ENCODE measurements at places on chromosomes 16 and 17. TPM values are rescaled to one million over a fixed set of nuclear protein-coding genes. Genes with fewer than 3 reads are reported as not detected.

The TMEM235 gene
- not detected for total RNA-seq

The HLF gene
- total RNA-seq: 3.3 TPM

DNA sequence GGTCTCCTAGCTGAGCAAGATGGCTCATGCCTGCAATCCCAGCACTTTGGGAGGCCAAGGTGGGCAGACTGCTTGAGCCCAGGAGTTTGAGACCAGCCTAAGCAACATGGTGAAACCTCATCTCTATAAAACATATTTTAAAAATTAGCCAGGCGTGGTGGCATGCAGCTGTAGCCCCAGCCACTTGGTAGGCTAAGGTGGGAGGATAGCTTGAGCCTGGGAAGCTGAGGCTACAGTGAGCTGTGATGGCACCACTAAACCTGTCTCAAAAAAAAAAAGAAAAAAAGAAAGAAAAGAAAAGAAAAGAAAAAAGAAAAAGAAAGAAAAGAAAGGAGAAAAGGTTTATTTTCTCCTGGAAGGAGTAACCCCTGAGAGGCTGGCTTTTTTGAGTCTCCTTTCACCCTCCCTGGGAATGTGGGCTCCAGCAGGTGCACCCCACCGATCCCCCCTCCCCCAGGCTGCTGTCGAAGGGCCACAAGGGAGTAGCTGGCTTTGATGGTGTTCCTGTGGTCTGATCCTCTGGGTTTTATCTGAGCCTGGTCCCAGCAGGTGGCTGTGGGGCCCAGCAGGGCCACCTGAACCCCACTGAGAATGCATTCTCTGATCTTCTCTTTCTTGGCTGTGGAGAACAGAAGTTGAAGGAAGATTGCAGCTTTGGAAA is 29.9 kb upstream of the TNRC6C start:
- no peak overlapping the region for H3K4me3 ChIP-seq
- peaks cover 9% of the 10 kb centered on the region for H3K4me1 ChIP-seq
- H3K27me3 ChIP-seq: peaks cover 14% of the 10 kb centered on the region
- no peaks in the 10 kb centered on the region for H3K36me3 ChIP-seq
- H3K27ac ChIP-seq: no peak overlapping the region

GRCh38 chr17:10556301-10557005 is 7.0 kb upstream of the MYH2 start:
- H3K27me3 ChIP-seq: no peaks in the 10 kb centered on the region
- no peak overlapping the region for H3K27ac ChIP-seq
- no peaks in the 10 kb centered on the region for H3K36me3 ChIP-seq

- H3K4me3 ChIP-seq: no peak overlapping the region
- peaks cover 28% of the 10 kb centered on the region for H3K4me1 ChIP-seq
- peaks cover 29% of the 10 kb centered on the region for H3K27me3 ChIP-seq
- no peak overlapping the region for H3K27ac ChIP-seq
- H3K36me3 ChIP-seq: no peaks in the 10 kb centered on the region
- DNase-seq: no peak
These were observed 261.6 kb upstream of the TNRC6C start for GRCh38 chr17:77696721-77697460.

DNA sequence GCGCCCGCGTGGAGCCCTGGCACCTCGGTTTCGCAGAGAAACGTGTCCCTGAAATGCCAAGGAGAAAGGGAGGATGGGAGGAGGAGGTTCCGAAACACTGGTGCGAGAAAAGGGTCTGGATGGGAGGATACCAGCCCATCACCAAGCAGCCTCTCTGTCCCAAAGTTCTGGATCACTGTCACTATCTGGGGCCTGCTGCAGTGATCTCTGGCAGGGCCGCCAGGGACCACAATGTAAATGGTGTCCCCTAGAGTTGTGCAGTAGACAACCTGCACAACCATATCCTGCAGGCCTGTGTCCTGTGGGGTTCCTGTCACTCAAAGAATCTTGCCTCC is 229.3 kb downstream of the C16orf78 start:
- peaks cover 3% of the 10 kb centered on the region for H3K27me3 ChIP-seq
- no peak overlapping the region for H3K4me3 ChIP-seq
- no peaks in the 10 kb centered on the region for H3K36me3 ChIP-seq
- no peaks in the 10 kb centered on the region for H3K4me1 ChIP-seq
- no peak for DNase-seq

GRCh38 chr17:42107597-42108576 is 4.6 kb downstream of the DHX58 start:
- peaks cover 62% of the 10 kb centered on the region for H3K36me3 ChIP-seq
- H3K4me1 ChIP-seq: peaks cover 49% of the 10 kb centered on the region

DNA sequence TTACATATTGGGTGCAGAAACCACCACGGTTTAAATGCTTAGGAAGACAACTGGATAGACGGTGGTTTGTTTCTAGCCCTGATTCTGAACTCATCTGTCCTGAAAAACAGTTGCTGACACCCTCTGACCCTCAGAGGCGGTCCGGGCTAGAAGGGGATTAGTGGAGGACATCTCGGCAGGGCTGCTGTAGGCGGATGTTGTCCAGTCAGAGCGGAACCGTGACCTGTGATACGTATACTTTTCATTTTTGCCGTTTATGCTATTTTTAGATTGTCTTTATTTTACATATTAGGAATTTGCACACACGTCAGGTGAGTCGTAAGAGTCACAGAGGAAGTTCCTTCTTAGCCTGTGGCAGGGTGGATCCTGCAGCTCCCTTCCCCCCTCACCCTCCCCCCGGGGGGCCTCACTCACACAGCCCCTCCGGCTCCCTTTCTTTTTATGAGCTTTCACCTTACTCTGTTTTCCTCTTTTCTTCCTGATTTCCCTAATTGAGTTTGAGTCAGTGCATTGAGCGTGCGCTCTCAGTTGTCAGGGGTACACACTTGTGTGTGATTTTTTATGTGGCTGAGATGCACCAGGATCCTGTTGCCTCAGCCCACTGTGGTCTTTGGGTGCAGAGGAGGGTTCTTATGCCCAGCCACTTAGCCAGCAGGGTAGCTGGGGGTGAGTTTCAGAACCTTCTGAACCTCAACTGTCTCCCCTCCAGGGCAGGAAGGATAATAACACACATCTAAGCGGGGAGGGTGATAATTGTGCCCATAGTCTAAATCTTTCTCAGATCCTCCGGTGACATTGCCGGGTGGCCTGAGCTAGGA is 211.1 kb upstream of the CHMP6 start:
- peaks cover 83% of the 10 kb centered on the region for H3K4me1 ChIP-seq
- peaks cover 42% of the 10 kb centered on the region for H3K36me3 ChIP-seq
- no peaks in the 10 kb centered on the region for H3K27me3 ChIP-seq
- peak; percentile 75 for DNase-seq

DNA sequence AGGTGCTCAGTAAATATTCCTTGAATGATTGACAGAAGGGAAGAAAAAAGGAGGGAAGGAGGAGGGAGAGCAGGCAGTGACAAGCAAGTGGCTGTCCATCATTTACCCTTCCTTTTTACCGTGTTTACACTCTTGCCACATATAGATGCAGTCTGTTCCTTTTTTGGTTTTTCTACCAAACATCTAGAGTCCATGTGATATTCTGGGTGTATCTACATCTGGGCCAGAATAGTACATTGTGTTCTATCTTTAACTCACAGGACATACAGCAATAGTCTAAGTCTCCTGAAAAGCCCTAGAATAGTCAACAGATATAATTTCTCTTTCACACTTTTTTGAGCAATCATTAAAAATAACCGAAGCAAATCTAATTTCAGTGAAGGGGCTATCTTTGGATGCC is 33.5 kb downstream of the KCNJ2 start:
- H3K36me3 ChIP-seq: no peaks in the 10 kb centered on the region
- H3K4me3 ChIP-seq: no peak overlapping the region
- no peaks in the 10 kb centered on the region for H3K4me1 ChIP-seq
- no peak overlapping the region for H3K27ac ChIP-seq

- peaks cover 36% of the 10 kb centered on the region for H3K4me1 ChIP-seq
- no peak for DNase-seq
- peaks cover 16% of the 10 kb centered on the region for H3K36me3 ChIP-seq
- no peak overlapping the region for H3K27ac ChIP-seq
- H3K27me3 ChIP-seq: no peaks in the 10 kb centered on the region
These were observed 12.7 kb downstream of the MNT start for GRCh38 chr17:2388020-2388682.

GRCh38 chr17:34307110-34307509 is 12.1 kb upstream of the CCL8 start:
- H3K4me3 ChIP-seq: no peak overlapping the region
- no peaks in the 10 kb centered on the region for H3K36me3 ChIP-seq
- DNase-seq: no peak
- H3K27ac ChIP-seq: no peak overlapping the region

- no peaks in the 10 kb centered on the region for H3K36me3 ChIP-seq
- H3K4me1 ChIP-seq: no peaks in the 10 kb centered on the region
- no peak for DNase-seq
- H3K4me3 ChIP-seq: no peak overlapping the region
- no peak overlapping the region for H3K27ac ChIP-seq
These were observed 27.8 kb downstream of the ADAM11 start for GRCh38 chr17:44786551-44787081.

DNA sequence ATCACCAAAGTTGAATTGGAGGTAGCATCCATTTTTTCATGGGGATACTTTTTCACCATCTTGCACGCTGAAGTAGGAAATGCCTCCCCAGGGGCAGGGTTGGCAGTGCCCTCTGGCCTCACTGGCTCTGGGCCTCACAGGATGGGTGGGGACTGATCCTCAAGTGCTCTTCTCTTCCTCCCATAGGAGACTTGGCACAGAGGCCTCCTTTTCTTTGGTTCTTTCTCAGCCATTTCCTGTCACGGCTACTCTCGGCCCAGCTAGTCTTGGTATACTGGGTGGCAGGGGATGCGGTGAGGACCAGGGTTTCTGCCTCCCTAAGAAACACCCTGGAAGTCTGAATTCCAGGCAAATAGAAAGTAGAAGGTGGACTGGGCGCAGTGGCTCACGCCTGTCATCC is 58.2 kb downstream of the PECAM1 start:
- H3K27me3 ChIP-seq: peaks cover 5% of the 10 kb centered on the region
- no peak overlapping the region for H3K27ac ChIP-seq
- H3K36me3 ChIP-seq: no peaks in the 10 kb centered on the region
- DNase-seq: no peak
- no peaks in the 10 kb centered on the region for H3K4me1 ChIP-seq

- no peak overlapping the region for H3K27ac ChIP-seq
- H3K27me3 ChIP-seq: no peaks in the 10 kb centered on the region
- H3K4me1 ChIP-seq: no peaks in the 10 kb centered on the region
These were observed 60.7 kb downstream of the HS3ST3A1 start for GRCh38 chr17:13541032-13541480.

- H3K27me3 ChIP-seq: peaks cover 37% of the 10 kb centered on the region
- H3K36me3 ChIP-seq: no peaks in the 10 kb centered on the region
- H3K27ac ChIP-seq: no peak overlapping the region
- no peak for DNase-seq
- H3K4me1 ChIP-seq: peaks cover 4% of the 10 kb centered on the region
These were observed 16.1 kb downstream of the TLE7 start for GRCh38 chr16:71425746-71426068.

DNA sequence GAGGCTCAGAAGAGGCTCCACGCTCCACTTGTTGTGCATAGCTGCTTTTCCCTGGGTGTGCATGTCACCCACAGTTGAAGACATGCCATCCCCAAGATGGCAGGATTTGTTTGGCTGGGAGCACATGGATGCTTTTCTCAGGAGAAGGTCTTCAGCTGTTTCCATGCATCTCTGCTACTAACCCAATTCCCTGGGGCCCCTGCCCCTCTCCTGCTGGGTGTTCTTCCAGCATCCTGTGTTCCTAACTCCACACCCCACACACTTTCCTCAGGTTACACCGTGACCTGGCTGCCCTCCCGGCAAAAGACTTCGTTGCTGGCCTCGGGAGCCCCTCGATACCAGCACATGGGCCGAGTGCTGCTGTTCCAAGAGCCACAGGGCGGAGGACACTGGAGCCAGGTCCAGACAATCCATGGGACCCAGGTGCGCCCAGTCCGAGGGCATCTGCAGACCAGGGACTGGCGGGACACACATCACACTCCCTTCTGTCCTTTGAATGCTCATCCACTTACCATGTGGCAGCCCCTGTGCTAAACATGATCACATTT is 21.5 kb downstream of the ITGAL start:
- H3K4me3 ChIP-seq: no peak overlapping the region
- H3K27ac ChIP-seq: peak overlapping the region; percentile 62
- H3K4me1 ChIP-seq: peaks cover 39% of the 10 kb centered on the region

DNA sequence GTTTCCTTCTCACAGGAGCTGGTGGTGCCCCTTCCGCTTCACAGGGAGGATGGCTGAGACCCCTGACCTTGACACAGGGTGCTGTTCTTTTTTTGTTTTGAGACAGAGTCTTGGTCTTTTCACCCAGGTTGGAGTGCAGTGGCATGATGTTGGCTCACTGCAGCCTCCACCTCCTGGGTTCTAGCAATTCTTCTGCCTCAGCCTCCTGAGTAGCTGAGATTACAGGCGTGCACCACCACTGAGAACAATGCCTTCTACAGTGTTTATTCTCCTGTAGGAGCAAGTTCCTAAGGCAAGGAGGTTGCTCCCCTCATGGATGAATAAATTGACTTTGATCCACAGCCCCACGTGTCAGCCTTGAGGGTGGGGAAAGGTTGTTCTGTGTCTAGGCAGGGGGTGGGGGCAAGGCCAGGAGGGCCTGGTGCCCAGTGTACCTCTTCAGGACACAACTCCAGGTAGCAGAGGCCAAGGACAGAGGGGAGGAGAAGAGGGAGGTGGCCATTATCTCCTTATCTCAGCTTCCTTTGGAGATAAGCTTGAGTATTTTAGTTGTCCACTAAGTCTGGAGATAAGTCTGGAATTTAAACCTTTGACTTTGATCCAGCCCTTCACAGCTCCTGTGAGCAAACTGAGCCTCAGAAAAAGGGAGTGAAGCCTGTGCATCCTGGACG is 159.4 kb downstream of the SEC14L1 start:
- no peaks in the 10 kb centered on the region for H3K27me3 ChIP-seq
- no peak overlapping the region for H3K4me3 ChIP-seq
- H3K4me1 ChIP-seq: no peaks in the 10 kb centered on the region
- no peak overlapping the region for H3K27ac ChIP-seq
- DNase-seq: no peak

DNA sequence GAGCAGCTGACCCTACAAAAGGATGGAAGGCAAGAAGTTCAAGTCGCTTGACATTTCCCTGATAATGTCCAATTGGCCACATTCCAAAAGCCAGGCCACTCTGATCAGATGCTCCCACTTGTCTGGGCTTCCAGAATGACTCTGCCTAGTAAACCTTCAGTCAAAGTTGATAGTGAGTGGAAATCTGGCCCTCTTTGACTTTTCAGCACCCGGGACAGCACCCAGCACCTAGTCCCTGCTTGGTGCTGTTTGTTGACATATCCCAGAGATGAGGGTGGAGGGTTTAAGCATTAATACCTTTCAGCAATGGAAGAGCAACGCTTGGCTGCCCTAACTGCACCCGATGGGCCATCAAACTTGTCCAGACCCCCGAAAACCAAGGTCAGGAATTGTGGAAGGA is 131.3 kb downstream of the AIPL1 start:
- no peak overlapping the region for H3K4me3 ChIP-seq
- DNase-seq: peak; percentile 28
- H3K27me3 ChIP-seq: peaks cover 2% of the 10 kb centered on the region
- no peaks in the 10 kb centered on the region for H3K4me1 ChIP-seq

DNA sequence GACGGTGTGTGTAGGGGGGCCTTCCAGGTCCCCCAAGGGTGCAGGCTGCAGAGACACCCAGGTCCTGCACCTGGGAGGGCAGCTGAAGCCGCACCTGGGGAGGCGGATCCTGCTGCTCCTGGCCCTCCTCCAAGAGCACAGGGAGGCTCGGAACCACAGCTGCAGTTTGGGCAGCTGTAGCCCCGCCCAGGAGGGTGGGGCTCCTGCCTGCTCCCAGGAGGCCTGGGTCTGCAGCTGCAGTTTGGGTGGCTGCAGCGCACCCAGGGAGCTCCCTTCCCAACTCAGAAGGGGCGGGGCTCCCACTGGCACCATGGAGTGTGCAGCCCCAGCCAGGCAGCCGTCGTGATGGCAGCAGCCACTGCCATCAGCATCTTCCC is 69.4 kb upstream of the NKD1 start:
- H3K4me1 ChIP-seq: peaks cover 5% of the 10 kb centered on the region
- no peak for DNase-seq
- no peak overlapping the region for H3K27ac ChIP-seq
- H3K4me3 ChIP-seq: no peak overlapping the region
- H3K36me3 ChIP-seq: no peaks in the 10 kb centered on the region
- peaks cover 8% of the 10 kb centered on the region for H3K27me3 ChIP-seq

All from activated CD4-positive, alpha-beta memory T cell treated with anti-CD3 and anti-CD28 coated beads, Interleukin-2, amount 10 ng/mL, durations not matched to agents 7 days and 5 days (primary cell).